ENCODE measurements at places on chromosomes 12 and 14.
A peak's percentile ranks its signal among the peaks of the same experiment; 100 is the strongest.

DNA sequence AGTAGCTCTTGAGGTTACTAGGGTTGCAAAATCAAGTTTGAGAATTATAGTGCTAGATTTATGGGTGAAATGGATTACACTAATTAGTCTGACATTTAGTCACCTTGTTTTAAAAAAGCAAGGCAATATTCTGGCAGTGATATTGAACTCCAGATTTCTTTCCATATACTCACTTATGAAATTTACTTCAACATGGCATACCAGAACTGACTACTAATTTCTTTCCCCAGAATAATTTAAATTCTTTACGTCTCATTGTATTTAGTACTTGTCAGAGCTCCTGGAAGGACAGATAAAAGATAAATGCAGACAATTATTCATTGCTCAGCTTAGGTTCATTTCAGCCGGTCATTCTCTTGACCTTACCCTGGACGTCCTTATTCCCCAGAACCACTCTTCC lies 24.3 kb downstream of the EMP1 start:
- no peak for DNase-seq

DNA sequence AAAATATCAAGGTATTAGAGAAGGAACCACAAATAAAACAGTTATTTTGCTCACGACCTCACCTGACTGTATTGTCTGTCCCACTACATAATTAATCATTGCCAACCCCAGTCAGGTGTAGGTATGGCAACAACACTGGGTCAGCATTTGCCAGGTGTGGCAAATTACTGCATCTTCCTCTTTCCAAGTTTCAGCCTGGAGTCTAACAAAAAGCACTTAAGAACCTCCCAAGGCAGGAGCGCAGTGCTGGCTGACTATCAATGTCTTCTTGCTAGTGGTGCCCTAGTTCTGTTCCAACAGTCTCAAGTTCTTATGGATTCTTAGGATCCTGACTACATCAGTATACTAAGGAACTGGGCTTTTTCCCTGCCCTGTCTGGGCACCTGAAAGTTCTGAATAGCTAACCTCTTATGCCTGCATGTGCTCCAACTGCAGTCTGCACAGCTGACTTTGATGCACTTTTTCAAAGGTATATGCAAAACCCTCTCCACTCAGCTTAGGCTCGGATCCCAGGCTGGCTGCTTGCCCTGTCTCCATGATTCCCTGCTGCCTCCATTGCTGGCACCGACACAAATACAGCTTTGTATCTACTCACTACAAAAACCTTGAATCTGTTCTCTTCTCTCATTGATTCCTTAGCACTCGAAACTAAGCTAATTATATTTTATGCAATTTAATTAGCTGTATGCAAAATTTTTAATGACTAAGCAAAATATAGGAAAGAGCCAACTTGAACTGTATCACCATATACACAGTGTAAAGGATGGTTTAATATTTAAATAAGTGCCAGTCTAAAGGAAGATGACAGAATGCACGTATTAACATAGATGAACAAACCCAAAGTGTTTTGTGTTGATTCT lies 113.3 kb downstream of the PRKD1 start:
- DNase-seq, result no peak

GRCh38 chr12:103833891-103834290 lies 7.1 kb downstream of the NT5DC3 start:
- DNase-seq, result no peak

- no peak for DNase-seq
These were observed 4.7 kb upstream of the TC2N start for GRCh38 chr14:91872011-91872501.

DNA sequence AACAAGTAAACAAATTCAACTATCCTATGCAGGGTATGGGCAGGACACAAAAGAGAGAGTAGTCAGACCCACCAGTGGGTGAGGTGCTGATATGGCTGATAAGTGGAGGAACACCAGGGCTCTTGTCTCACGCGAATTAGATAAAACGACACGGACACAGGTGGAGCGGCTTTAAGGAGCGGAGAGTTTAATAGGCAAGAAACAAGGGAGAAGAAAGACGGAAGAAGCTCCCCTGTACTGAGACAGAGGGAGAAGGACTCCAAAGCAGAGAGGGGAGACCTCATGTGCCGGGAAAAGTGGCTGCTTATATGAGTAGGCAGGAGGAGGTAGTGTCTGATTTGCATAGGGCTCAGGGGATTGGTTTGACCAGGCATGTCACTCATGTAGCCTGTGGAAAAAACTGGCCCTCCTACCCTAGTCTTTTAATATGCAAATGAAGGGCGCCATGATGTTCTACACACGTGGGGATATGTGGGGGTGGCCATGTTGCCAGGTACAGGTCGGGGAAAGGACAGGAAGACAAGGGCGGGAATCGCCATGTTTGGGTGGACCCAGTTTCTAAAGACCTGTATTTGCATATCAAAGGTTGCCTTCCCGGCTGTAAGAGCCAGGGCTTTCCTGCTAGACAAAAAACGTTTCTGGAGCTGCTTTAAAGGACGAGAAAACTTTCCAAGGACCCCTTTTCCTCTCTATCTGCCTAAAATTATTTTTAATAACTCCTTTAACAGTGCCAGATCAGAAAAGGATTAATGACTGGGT lies 28.8 kb downstream of the RPGRIP1 start:
- peak; percentile 37 for DNase-seq

- no peak for DNase-seq
These were observed 7.4 kb downstream of the RFLNA start for GRCh38 chr12:124302241-124302806.

DNA sequence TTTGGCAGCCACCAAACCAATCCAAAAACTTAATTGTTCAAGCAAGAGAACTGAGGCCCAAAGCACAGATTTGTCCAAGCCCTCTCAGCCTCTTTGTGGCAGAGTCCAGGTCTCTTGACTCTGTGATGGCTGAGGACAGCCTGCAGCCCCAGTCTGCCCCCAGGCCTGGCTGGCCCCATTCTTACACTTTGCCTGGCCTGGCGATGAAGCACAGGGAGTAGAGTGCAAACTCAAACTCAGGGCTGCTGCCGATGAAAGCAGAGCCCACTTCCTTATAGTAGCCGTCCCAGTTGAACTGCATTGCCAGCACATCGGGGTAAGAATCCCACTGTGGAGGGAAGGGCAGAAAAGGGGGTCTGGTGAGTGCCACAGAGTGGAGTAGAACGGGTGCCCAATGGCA lies 5.6 kb upstream of the RPAP3 start:
- no peak for DNase-seq

DNA sequence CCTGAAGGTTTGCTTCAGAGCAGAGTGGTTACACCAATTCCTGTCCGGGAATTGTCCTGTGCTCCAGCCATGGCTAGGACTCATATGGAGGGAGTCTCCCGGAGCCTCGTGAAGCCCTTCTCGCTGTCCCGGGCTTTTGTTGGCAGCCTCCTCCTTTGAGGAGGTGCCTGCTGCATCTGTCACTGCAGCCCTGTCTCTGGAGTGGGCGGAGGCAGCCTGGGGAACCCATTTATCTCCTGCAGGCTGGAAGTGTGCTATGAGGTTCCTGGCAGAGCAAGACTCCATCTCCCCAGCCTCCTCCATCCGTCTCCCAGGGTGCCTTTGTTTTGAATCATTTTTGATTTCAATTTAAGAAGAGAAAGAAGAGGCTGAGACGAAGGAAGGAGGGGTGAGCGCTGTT lies 355.3 kb downstream of the GLT1D1 start:
- DNase-seq, result no peak

- DNase-seq, result no peak
These were observed 40.4 kb downstream of the TSPAN19 start for GRCh38 chr12:84995641-84996040.

GRCh38 chr12:25583545-25583944 lies 30.5 kb upstream of the LMNTD1 start:
- no peak for DNase-seq
